ENCODE measurements at places on chromosomes 3 and 15.

DNA sequence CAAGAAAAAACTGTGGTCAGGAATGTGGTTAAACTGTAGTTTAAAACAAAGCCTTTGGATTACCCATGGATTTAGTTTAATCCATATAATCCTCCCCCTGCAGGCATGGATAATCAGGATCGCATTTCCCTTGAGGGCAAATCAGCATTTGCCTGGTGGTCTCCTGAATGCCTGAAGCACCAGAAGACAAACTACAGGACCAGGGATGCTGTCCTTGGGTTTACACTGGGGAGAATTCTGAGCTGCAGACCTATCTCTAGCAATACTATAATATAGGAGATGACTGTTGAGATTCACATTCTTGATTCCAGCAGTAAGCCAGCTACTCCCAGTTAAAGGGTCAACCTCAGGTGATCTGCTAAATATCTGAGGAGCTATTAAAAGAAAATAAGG lies 10.6 kb downstream of the PIK3CB start:
- DNase-seq = no peak

DNA sequence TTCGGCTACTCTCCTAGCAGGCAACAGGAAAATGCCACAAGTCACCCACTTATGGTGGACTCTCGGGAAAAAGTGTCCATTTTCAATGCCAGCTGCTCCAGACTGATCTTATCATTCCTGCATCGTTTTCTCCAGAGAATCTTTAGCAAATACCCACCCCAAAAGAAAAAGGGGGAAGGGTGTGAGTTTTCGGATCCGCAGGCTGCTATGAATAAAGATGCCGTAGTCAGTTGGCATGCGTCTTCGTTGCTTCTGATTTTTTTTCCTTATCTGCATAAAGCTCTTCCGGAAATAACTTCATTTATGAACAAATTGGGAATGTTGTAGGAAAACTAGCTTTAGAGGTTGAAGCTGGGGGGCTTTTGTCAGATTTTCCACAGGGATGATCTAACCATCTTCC lies 22.4 kb upstream of the VILL start:
- no peak for DNase-seq

GRCh38 chr3:148381051-148381450 lies 316.7 kb upstream of the AGTR1 start:
- no peak for DNase-seq

DNA sequence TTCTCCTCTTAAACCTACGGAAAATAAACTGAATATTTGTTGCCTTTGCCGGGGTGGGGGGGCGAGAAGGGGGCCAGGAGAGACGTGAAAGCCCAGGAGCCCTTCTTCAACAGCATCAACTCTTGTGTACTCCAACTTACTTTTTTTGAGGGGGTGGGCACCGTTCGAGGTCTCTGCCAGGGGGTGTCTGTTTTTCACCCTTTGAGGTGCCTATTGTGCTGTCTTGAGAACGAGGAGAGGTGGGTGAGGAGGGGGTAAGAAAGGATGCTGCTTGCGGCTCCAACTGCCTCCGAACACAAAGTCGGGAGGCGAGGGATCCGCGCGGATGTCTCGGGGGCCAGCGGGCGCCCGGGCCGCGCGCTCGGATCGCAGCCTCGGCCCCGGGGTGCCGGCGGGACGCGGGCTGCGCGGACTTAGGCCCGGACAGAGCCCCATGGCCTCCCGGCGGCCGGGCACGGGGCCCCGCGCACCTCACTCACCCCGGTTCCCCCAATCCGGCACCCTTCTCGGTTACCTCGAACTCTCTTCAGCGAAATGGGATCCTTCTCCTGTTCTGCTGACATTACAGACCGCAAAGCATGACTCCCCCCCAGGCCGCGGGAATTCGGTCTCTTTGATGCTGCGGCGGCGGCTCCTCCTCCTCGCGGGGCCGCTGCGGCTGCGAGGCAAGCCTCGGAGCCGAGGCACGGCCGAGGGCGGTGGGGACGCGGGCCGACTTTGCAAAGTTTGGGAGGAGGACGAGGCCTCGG lies 650 bp downstream of the PYGO1 start:
- DNase-seq = no peak

GRCh38 chr3:183653209-183654064 lies 18.0 kb downstream of the KLHL24 start:
- DNase-seq = no peak

- DNase-seq = no peak
Observed at GRCh38 chr3:127441764-127442163, 148.8 kb downstream of the TPRA1 start.

GRCh38 chr3:74267131-74267530 lies 347.3 kb downstream of the CNTN3 start:
- DNase-seq = no peak

- peak; percentile 31 for DNase-seq
Observed at GRCh38 chr15:90232196-90232595, 1.5 kb downstream of the CIB1 start.

- no peak for DNase-seq
Observed at GRCh38 chr3:67349551-67350174, 304.7 kb downstream of the SUCLG2 start.

DNA sequence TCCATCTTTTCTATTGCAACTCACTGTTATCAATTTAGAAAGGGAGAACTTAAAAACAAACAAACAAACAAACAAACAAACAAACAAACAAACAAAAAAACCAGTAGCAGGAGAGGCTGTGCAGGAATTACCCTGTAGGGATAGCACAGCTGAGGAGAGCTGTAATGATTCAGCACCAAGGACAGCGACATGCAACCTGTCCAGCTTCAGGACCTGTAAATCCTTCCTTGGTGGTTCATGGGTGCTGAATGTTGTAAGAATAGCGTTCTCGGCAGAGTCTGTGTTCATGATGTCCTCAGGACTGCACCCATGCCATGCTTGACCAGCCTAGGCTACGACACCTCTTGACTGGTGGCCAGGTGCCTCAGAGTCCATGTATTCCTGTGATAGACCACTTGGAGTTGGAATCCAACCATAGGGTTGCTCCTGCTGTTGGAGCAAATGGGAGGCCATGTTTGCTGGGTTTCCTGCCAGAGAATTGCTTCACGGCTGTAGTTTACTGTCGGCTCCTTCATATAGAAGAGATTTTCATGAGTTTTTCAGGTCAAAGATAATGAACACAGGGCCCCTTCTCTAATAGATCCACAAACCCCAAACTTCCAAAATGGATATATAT lies 65.9 kb downstream of the CACNA2D3 start:
- DNase-seq = peak; percentile 3

All from CD4-positive, alpha-beta T cell treated with Interleukin-1 beta for 1 hour (primary cell).